HCT116 (cell line): ENCODE measurements at places on chromosomes 2 and 18. TPM values are rescaled to one million over a fixed set of nuclear protein-coding genes. Genes with fewer than 3 reads are reported as not detected.

PCBP1 gene
- 256 TPM for total RNA-seq

UGT1A3 gene
- total RNA-seq, result not detected

METAP1D gene
- 15.8 TPM for total RNA-seq

DNA sequence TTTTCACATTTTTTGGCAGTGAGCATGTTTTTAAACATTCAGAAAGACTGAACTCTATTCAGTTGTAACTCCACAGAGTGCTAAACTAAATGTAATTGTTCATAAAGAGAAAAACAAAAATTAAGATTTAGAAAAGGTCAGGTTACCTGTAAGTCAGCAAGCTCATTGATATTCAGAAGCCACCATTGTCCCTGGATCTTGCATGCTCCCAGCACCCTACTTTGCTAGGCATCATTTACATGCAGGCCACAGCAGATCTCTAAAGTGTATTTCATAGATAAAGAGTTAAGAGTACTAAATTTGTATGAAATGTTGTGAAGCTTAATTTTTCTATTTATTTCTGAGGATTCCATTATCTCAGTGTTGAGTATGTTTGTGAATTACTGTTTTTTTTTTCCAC is 64.8 kb upstream of the CDH19 start:
- no peaks in the 10 kb centered on the region for H3K4me1 ChIP-seq
- H3K36me3 ChIP-seq, result no peaks in the 10 kb centered on the region
- H3K27me3 ChIP-seq, result no peaks in the 10 kb centered on the region
- no peak overlapping the region for H3K27ac ChIP-seq

DNA sequence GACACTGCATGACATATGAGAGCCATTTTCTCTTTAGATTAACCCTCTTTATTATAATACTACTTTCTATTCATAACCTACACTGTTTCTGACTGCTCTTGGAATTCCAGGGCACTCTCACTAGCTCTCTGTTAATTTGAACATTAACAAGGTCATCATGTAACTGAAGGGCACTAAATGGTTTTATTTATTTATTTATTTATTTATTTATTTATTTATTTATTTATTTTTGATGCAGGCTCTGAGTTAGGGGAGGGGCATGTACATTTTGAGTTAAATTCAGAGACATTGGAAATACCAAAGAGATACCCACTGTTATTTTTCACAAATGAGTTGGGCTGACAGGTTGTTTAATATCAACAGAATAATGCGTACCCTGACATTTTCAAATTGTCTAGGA is 1038.7 kb upstream of the NRXN1 start:
- H3K36me3 ChIP-seq, result no peaks in the 10 kb centered on the region
- H3K4me1 ChIP-seq, result no peaks in the 10 kb centered on the region
- DNase-seq, result no peak
- no peak overlapping the region for H3K4me3 ChIP-seq
- no peak overlapping the region for H3K27ac ChIP-seq

DNA sequence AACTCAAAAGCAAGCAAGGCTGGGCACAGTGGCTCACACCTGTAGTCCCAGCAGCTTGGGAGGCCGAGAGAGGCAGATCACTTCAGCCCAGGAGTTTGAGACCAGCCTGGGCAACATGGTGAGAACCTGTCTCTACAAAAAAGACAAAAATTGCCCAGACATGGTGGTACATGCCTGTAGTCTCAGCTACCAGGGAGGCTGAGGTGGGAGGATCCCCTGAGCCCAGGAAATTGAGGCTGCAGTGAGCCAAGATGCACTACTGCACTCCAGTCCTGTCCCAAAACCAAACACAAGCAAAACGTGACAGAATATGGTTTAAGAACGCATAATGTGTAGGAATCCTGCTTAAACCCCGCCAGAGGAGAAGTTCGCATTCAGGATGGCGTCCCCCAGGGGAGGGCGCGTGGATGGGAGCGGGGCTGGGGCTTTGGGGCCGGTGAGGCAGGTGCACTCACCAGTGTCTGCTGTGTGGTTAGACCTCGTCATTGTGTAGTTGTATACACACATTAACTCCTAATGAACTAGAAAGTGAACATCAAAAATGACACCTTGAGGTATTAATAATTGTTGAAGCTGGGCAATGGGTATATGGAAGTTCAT is 5.4 kb downstream of the COLEC11 start:
- H3K27me3 ChIP-seq, result no peaks in the 10 kb centered on the region
- no peak overlapping the region for H3K4me3 ChIP-seq
- no peaks in the 10 kb centered on the region for H3K36me3 ChIP-seq
- DNase-seq, result no peak

DNA sequence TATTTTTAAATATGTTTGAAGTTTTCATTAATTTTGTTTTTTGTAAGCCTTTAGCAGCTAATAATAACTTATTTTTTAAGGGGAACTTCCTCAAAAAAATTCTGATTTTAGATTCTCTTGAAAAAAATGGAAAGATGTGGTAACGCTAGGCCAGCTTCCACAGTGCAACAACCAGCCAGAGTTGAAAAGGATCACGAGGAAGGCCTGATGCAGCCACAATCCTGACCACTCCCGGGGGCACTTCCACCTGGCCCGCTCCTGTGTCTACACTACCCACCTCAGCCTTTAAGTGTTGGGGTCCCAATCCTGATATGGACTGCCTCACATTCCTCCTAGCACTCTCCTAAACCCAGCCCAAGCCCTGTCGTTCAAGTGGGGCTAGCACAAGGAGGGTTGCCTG is 101.1 kb downstream of the TMEM17 start:
- no peaks in the 10 kb centered on the region for H3K27me3 ChIP-seq
- no peak for DNase-seq
- H3K27ac ChIP-seq, result no peak overlapping the region
- H3K4me1 ChIP-seq, result no peaks in the 10 kb centered on the region; the same call in 1 of the 2 replicates
- H3K36me3 ChIP-seq, result no peaks in the 10 kb centered on the region
